ENCODE measurements at places on chromosomes 12 and 14. TPM values are rescaled to one million over a fixed set of nuclear protein-coding genes. Genes with fewer than 3 reads are reported as not detected.

DNA sequence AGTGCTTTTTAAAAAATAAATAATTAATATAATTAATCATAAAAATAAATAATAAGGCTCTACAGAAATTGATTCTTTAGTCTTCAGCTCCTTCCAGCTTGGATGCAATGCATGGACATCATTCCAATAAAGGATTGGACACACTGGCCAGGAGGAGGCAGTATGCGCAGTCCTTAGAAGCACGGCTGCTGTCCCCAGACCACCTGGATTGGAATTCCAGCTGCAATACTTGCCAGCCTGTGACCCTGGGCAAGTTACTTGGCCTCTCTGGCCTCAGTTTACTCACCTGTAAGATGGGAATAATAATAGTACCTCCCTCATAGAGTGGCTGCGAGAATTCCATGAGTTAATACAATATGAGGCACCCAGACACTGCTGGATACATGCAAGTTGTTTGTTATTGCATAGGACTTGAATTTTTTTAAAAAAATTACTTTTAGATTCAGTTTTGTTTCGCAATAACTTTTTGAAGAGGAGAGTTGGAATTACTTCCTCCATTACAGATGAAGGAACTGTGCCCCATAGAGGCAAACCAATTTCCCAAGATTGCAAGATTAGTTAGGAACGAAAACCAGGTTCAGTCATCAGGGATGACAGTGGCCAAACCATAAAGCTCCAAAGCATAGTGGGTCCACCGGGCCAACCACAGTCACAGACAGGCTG lies 12.2 kb downstream of the RPH3A start:
- DNase-seq = no peak

DNA sequence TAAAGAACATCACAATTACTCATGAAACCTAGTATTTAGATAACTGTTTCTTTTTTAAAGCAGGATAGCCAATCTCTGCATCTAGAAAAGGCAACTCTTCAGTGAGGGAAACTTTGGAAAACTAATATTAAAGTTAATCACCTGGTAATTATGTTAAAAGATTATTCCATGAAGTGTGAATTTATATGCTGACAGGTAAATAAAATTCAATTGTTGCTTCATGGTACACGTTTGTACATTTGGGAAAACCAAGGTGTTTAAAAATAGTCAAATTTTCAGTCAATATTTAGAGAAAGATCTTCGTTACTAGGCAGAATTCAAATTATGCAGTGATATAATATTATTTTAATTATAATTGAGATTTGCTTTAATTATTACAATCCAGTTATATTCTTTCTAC lies 100.1 kb upstream of the LRFN5 start:
- no peak for DNase-seq

The KRT77 gene
- total RNA-seq = not detected

GRCh38 chr14:60169722-60170121 lies 4.5 kb upstream of the DHRS7 start:
- no peak for DNase-seq

- DNase-seq = no peak
Observed at GRCh38 chr12:120000556-120000955, 11.5 kb downstream of the BICDL1 start.

The FAM90A1 gene
- not detected for total RNA-seq

DNA sequence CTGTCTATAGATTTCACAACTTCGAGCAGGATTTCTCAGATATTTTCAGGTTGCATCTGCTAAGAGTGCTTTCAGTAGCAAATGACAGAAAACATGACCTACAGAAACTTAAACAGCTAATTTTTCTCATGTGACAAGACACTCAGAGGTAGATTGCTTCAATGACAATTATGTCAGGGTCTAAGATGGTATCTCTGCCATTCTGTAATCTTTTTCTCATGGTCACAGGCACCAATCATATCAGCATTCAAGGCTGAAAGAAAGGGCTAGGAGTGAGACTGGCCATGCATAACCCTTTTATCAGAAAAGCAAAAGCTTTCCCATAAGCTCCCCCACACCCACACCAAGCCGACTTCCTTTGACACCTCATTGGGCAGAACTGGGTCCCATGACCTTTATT lies 450.5 kb upstream of the FAR2 start:
- no peak for DNase-seq

The SLC16A7 gene
- 7.5 TPM for total RNA-seq

The SCARB1 gene
- total RNA-seq = 8.1 TPM

- DNase-seq = no peak
Observed at GRCh38 chr14:24233538-24233866, 773 bp downstream of the GMPR2 start.

DNA sequence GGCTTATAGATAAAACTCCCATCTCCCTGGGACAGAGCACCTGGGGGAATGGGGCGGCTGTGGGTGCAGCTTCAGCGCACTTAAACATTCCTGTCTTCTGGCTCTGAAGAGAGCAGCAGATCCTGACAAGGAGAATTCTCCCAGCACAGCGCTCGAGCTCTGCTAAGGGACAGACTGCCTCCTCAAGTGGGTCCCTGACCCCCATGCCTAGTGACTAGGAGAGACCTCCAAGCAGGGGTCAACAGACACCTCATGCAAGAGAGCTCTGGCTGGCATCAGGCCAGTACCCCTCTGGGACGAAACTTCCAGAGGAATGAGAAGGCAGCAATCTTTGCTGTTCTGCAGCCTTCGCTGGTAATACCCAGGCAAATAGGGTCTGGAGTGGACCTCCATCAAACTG lies 28.1 kb upstream of the CD163L1 start:
- DNase-seq = no peak

GRCh38 chr12:11896417-11896929 lies 174.3 kb upstream of the BCL2L14 start:
- DNase-seq = no peak

GRCh38 chr12:59403259-59403932 lies 192.4 kb upstream of the SLC16A7 start:
- DNase-seq = peak; percentile 83

GRCh38 chr12:65624554-65625086 lies 199.7 kb upstream of the HMGA2 start:
- DNase-seq = no peak

- DNase-seq = no peak
Observed at GRCh38 chr12:45907955-45908354, 82.4 kb downstream of the SCAF11 start.

The PIP4P1 gene
- 21.1 TPM for total RNA-seq

GRCh38 chr14:89231426-89232113 lies 185.5 kb downstream of the FOXN3 start:
- no peak for DNase-seq

GRCh38 chr14:23512156-23512555 lies 39.4 kb downstream of the ZFHX2 start:
- DNase-seq = no peak

DNA sequence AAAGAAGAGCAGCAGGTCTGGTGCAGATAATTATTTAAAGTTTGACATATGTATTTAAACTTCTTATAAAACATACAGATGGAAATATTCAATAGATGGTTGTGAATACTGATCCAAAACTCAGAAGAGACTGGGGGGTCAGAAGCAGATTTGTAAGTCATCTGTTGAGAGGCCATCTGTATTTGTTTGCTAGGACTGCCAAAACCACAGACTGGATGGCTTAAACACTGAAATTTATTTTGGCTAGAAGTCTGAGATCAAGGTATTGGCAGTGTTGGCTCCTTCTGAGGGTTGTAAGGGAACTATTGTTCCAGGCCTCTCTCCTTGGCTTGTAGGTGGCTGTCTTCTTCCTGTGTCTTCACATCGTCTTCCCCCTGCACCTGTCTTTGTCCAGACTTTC lies 153.9 kb downstream of the LRRK2 start:
- DNase-seq = peak; percentile 1

DNA sequence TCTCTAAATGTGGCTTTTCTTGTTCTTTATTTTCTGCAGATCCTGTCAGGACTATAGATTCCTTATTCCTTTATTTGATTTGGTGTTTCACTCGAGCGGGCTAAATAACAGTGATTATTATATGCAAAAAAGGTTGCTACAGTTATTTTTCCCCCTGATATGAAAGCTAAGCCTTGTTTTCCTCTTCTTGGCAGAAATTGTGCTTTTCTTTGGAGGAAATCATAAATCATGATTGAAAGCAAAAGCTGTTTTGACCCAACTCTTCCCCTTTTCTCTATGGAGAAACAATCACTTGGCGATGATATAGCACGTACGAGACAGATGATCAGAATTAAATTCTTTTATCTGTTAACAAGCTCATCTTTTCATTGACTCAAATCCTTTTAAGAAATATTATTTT lies 31.4 kb downstream of the PPFIBP1 start:
- DNase-seq = no peak
